Activated T-helper 1 cell treated with anti-CD3 and anti-CD28 coated beads, Interleukin-2, amount 50 U/mL, for 16 hours (primary cell): ENCODE measurements at places on chromosomes 5 and 9.

DNA sequence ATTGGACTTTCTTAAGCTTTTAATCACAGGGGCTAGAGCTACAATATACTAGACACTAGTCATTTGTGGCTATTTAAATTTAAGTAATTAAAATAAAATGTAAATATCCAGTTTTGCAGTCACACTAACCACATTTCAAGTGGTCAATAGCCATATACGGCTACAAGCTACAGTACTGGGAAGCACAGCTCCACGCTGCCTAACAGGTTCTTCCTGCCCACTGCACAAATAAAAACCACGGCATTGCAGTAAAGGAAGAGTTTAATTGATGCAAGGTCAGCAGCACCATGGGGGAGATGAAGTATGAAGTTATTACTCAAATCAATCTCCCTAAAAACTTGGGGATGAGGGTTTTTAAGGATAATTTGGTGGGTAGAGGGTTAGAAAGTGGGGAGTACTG lies 134.1 kb downstream of the LURAP1L start:
- DNase-seq, result no peak

DNA sequence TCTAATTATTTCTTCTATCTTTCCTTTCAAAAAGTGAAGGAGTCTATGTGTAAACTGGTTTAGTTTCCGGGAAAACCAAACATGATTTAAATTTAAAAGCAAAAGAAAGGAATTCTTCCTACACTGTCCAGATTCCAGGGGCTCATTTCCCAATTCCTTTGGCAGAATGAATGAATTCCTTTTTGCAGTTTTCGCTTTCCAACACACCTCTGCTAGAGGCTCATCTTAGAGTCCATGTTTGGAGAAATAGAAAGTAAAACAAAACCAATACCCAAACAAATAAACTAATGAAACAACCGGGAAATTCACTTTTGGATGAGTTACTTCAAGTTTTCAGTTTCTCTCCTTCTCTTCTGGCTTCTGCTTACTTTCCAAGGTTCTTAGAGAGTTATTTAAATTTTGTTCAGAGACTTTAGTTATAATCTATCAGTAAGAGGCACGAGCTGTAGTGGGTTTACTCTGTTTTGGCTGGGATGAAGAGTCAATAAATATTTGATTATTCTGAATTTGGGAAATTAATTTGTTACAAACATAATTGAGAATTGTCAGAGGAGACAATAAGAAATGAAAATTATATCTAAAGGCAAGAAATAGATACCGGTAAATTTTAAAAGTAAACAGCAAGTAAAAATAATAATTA lies 365.0 kb upstream of the CDH9 start:
- DNase-seq, result no peak

GRCh38 chr5:38802125-38802524 lies 43.7 kb upstream of the OSMR start:
- no peak for DNase-seq

- peak; percentile 41 for DNase-seq
Measured at GRCh38 chr5:144189800-144190429, 19.2 kb downstream of the KCTD16 start.

DNA sequence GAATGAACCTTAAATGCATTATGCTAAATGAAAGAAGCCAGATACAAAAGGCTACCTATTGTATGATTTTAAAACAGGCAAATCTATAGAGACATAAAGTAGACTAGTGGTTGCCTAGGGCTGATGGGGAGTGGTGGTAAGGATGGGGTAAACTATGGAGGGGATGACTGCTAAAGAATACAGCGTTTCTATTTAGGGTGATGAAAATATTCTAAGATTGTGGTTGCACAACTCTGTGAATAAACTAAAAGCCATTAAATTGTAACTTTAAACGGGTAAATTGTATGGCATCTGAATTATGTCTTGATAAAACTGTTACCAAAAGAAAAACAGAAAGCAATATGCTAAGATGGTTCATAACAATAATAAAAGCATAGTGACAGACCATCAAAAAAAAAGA lies 21.4 kb downstream of the KLHL3 start:
- DNase-seq, result no peak

DNA sequence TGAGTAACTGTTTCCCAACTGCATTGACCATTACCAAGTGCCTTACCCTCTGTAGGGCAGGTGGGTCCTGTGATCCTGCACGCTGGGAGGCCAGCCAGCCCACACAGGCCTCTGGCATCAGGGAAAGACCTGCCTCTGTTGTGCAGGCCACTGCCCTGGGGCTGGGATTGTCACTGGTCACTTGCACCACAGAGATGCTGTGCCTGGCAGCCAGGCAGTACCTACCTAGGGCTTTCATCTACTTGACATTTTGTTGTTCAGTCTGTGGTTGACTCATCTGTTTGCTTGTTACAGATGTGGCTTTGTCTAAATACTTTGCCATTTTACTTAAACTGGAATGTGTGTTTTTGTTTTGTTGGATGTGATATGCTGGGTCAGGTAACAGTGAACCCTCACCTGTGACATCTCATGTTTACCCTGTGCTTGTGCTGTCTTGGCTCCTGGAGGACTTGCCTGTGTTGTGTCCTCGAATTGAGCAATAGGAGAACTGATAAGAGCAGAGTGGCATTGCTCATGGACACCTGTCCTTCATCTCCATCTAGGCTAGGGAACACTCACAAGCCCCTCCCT lies 32.8 kb downstream of the SECISBP2 start:
- DNase-seq, result no peak

DNA sequence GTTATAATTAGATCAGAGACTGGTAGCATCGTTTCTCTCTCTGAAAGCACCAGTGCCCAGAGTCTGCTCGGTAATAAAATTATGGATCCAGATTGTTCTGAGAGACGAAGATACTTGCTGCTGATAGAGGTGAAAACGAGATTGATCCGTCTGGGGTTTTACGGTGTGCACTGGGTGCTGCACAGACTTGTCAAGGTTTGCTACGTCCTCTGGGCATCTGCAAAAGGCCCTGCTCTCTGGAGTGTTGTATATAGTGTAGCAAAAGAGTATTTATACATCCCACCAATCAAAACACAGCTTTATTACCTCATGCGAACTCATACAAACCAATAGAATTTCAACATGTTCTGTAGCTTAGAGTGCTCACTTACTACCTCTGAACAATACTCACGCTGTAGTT lies 219.3 kb downstream of the PBX3 start:
- DNase-seq, result no peak

DNA sequence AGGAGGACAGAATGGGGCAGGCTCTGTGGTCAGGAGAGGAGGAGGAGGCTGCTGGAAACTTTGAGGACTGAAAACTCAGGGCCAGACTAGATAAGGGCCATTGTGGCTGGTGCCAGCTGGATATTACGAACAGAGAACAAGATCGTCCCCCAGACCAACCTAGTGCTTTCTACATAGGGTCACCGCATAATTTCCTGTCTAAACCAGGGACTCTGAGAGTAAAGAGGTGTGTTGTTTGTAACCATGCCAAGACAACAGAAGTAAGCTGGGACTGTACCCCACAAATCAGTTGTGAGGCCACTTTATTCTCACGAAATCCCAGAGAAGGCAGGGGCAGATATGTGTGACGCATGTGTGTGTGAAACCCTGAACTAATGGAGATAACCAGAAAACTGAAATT lies 20.3 kb upstream of the GFPT2 start:
- DNase-seq, result no peak

GRCh38 chr5:21263361-21263760 lies 1275.4 kb upstream of the CDH18 start:
- no peak for DNase-seq

- DNase-seq, result no peak
Measured at GRCh38 chr5:33588654-33589372, 148.0 kb downstream of the TARS1 start.

DNA sequence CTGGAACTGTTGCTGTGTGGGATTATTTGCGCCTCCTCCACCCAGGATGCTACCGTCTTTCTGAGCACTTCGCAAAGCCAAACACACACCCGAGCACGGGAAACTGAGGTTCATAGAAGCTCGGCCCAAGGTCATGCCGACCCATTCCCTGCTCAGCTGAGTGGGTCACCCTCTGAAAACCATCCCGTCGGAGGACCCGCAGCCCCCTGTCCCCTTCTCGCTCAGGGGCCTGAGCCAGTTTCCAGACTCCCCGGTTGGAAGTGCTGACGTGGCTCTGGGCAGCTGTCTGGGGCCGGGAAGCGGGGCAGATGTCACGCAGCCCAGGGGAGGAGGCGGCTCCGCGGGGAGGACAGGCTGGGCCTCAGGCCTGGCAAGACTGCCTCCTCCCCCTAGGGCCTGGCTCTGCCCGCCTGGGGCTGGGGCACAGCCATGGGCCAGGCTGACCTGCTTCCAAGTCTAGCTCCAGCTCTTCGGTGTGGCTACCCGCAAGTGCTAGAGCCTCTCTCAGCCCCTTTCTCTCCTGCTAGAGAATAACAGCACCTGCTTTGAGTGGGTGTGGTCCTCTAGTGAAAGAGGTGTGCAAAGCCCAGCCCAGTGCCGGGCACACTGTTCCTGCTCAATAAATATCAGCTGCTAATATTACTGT lies 9.9 kb upstream of the CXXC5 start:
- no peak for DNase-seq

- DNase-seq, result no peak
Measured at GRCh38 chr9:90459321-90459720, 183.3 kb downstream of the DIRAS2 start.

- no peak for DNase-seq
Measured at GRCh38 chr9:27451207-27451797, 72.8 kb upstream of the IFNK start.

DNA sequence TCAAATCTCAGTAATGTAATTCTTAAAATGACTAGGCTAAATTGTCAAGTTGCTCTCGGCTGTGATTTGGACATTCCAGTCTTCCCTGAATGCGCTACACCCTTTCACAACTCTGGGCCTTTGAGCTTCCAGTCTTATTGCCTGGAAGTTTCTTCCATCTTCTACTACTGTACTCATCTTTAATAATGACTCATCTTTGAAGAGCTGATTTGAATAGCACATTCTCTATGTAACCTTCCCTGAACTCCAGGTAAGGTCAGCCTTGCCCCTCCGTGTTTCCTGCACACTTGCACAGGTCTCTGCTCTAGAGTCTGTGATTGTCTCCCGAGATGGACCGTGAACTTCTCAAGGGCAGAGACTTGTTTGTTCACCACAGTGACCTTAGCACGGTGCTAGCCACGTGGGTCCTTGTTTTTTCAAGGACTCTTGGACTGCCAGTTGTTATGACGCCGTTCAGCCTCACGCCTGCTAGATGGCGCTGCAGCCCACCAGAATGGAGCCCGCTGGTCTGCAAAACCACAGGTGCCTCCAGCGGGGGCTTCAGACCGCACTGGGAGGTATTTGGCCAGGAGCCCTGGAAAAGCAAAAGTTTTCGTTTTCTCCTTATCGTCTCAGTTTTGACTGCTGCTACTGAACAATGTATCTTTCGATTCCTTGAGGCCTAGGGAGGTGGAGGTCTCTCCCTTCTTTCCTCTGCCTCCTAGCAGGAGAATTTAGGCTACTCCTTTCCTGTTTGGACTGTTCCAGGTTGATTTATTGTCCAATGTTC lies 44.4 kb downstream of the SEC61B start:
- peak; percentile 19 for DNase-seq

GRCh38 chr9:98850851-98851729 lies 43.6 kb downstream of the GALNT12 start:
- no peak for DNase-seq

- DNase-seq, result no peak
Measured at GRCh38 chr5:7425830-7426229, 29.9 kb downstream of the ADCY2 start.

DNA sequence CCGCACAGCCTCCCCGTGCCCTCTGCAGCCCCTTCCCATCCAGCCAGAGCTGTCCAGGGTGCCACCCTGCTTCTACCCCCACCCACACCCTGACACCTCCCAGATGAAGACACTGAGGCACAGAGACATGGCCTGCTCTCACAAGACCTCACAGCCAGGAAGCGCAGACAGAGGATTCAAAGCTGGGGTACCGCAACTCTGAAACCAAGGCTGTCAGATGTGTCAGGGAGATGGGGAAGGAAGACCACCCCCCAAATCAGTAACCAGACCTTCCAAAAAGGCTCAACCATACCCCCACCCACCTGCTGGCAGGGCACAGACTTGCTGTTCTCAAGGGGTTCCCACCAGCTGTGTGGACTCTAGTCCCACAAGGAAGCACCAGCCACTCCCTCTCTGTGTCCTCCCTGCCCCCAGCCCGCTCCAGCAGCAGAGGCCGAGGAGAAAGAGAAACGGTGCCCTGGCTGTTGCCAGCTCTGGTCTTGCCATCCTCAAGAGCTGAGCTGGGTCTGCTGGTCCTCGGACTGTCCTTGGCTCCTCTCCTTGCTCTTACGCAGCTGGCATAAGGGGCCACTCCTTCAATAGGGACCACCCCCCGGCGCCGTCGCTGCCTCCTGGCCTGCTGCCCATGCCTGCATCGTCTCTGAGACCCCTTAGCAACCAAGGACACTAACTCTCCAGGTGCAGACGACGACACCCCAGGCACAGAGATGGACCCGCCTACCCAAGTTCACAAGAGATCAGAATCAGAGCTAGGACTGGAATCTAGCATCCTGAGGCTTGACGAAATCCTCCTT lies 699 bp downstream of the AKNA start:
- no peak for DNase-seq

- DNase-seq, result no peak
Measured at GRCh38 chr5:34042321-34042720, 692 bp downstream of the C1QTNF3 start.

DNA sequence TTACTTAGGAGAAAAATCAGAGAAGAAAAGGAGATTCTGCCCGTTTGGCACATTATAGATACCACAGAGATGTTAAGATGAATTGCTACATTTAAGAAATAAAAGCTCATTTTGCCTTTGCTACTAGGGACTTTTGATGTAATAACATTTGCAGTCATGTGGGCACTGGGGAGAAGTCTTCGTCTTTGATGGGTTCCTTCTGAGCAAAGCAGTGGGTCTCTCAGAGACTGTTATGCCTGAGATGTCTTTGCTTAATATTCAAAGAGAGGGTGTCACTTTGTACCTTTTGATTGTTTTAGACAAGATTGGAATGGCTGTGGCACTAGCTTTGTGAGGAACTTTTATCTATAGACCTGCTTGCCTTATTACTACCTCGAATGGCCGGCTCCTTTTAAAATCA lies 25.0 kb downstream of the SLC25A25 start:
- no peak for DNase-seq

GRCh38 chr9:1216532-1216931 lies 166.4 kb downstream of the DMRT2 start:
- DNase-seq, result no peak

DNA sequence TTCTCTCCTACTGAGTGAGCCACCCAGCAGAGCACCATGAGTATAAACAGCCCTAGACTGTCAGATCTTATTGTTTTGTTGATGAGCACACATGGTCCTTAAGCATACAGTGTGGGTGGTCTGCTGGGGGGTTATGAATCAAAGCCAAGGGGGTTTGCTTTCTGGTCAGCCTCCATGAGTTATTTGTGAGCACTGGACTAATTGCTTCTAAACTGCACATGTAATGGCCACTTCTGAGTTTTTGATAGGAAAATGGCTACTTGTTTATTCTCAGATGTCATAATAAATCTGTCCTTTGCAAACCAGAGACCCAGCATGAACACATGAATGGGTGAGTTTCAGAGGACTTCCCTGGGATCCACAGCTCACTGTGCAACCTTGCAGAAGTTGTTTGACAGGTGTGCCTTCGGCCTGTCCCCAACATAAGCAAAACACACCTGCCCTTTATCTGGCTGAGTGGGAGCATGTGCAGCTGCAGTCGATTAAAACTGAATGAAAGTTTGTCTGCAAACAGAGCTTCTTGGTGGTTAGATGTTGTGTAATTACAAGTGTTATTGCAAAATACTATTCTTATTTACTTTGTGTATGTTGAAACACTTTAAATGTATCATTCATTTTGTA lies 35.9 kb downstream of the MAMDC2 start:
- no peak for DNase-seq
